ENCODE measurements at places on chromosomes 12 and 14.

DNA sequence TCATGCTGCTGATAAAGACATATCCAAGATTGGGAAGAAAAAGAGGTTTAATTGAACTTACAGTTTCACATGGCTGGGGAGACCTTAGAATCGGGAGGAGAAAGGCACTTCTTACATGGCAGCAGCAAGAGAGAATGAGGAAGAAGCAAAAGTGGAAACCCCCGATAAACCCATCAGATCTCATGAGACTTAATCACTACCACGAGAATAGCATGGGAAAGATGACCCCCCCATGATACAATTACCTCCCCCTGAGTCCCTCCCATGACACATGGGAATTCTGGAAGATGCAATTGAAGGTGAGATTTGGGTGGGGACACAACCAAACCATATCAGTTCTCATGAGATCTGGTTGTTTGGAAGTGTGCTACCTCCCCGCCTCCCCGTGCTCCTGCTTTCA is 9.8 kb upstream of the MFAP5 start:
- H3K27me3 ChIP-seq, result no peaks in the 10 kb centered on the region
- no peak overlapping the region for H3K4me3 ChIP-seq
- H3K27ac ChIP-seq, result no peak overlapping the region

DNA sequence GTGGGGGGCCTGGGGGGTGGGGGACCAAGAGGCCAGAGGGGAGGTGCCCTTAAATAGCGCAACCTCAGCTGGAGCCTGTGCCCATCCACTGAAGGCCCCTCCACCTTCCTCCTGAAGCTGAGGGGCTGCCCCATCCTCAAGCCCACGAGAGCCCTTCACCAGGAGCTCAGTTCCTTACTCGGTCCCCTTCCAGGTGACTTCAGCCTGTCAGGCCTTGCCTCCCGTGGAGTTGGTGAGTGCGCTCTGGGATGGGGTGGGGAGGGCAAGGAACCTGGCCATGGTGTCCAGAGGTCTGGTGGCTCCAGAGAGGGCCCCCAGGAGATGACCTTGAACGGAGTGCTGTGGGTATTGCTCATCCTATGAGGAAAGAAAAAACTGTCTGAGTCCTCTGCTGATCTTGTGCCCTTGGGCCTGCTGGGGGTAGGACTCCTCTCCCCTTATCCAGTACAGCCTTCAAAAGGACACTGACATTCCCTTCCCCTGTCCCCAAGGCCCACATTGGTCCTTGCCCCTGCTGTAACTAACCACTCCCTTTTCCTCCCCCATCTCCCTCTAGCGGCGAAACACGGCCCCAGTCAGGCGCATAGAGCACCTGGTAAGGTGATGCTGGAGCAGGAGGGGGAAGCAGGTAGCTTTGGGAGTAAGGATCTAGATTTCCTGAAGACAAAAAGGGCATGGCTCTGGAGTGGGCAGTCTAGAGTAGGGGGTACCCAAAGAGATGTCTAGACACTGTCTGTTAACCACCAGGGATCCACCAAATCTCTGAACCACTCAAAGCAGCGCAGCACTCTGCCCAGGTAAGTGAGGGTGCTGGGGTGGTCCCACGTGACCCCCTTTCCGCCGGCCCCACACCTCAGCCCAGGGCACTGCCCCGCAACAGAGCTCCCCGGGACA is 3.6 kb downstream of the TNS2 start:
- H3K27me3 ChIP-seq, result no peaks in the 10 kb centered on the region
- peak overlapping the region; percentile 83 for H3K27ac ChIP-seq
- H3K4me1 ChIP-seq, result peaks cover 38% of the 10 kb centered on the region
- peaks cover 38% of the 10 kb centered on the region for H3K36me3 ChIP-seq
- H3K4me3 ChIP-seq, result peak overlapping the region; percentile 78
- no peak for DNase-seq

DNA sequence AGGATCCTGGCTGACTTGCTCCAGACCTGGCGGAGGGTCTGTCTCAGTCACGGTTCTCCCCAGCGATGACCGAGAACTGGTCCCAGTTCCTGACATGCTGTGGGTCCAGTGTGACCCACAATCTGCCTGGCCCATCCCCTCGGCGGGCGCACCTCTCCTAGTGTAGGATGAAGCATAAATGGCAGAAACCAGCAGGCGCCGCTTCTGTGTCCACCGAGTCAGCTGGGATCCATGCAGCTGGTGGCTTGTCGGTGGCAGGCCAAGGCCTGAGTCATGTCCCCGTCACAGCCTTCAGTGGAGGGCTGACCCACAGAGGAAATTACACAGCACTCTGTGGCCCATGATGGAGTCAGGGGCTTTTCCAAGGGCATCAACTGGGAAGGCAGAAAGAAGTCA is 38.5 kb downstream of the NFKBIA start:
- H3K27ac ChIP-seq, result peak overlapping the region; percentile 73
- no peak for DNase-seq
- H3K36me3 ChIP-seq, result no peaks in the 10 kb centered on the region
- no peaks in the 10 kb centered on the region for H3K27me3 ChIP-seq
- H3K4me1 ChIP-seq, result peaks cover 6% of the 10 kb centered on the region
- no peak overlapping the region for H3K4me3 ChIP-seq

GRCh38 chr12:52650520-52651081 is 1.4 kb downstream of the KRT2 start:
- no peak overlapping the region for H3K27ac ChIP-seq
- H3K36me3 ChIP-seq, result no peaks in the 10 kb centered on the region
- no peaks in the 10 kb centered on the region for H3K4me1 ChIP-seq
- peak overlapping the region; percentile 31 for H3K4me3 ChIP-seq
- DNase-seq, result no peak

- no peaks in the 10 kb centered on the region for H3K36me3 ChIP-seq
- DNase-seq, result no peak
- no peaks in the 10 kb centered on the region for H3K27me3 ChIP-seq
- H3K4me3 ChIP-seq, result no peak overlapping the region
- H3K4me1 ChIP-seq, result peaks cover 7% of the 10 kb centered on the region
- no peak overlapping the region for H3K27ac ChIP-seq
Observed at GRCh38 chr12:7113389-7113871, 4.4 kb upstream of the C1RL start.
